Activated CD8-positive, alpha-beta memory T cell treated with anti-CD3 and anti-CD28 coated beads for 48 hours (primary cell): ENCODE measurements at places on chromosomes 12 and 14.

DNA sequence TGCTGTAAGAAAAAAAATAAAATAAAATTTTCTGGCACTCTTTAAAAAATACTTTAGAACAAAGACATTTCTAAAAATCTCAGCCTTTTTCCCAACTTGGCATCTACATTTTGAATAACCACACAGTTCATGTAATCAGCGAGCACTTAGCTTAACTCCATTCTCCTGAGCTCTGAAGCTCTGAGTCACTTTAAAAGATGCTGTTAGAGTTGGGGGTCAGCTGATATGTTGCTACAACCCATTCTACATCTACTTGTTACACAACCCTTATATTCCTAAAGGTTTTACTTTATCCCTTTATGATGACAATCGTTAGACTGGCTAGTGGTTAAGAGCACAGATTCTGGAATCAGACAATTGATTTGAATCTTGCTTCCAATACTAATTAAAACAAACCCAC is 48.3 kb downstream of the SLC41A2 start:
- DNase-seq: no peak

DNA sequence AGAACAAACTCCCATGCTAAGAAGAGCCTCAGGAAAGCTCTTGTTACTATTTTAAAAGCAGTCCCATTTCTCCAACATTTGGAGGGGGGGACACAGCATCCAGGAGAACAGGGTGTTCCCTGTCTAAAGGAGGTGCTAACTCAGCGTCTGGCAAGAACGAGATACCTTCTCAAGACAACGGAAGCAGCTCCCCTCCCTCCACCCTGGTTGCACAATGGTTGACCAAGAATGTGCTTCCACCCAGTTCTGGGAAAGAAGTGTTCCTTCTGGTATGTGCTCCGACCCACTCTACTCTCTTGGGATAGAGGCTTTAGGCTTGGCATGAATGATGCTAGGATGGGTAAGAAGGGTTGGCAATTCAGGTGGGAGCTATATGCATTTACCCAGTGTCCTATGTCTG is 1.5 kb upstream of the KRT6A start:
- no peak for DNase-seq

DNA sequence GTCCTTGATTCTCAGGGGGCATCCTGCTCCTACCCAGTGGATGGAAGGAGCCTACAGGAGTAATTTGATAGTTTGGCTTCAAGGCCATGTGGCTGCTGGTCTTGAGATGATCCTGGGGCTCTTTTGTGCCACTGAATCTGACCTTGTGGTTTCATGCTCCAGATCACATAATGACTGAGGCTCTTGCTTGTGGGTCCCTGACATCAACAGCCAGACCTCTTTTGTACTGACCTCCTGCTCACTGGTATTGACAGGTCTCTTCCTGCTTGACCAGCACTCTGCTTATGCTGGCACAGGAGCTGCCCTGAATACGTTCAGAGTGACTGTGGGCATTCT is 23.2 kb upstream of the JPH4 start:
- DNase-seq: no peak

- DNase-seq: no peak
These were observed 58.6 kb downstream of the R3HDM2 start for GRCh38 chr12:57372233-57372632.

GRCh38 chr14:20723488-20723887 is 22.2 kb upstream of the EDDM3A start:
- no peak for DNase-seq

- no peak for DNase-seq
These were observed 180.4 kb upstream of the ATP2B1 start for GRCh38 chr12:89889062-89889461.

DNA sequence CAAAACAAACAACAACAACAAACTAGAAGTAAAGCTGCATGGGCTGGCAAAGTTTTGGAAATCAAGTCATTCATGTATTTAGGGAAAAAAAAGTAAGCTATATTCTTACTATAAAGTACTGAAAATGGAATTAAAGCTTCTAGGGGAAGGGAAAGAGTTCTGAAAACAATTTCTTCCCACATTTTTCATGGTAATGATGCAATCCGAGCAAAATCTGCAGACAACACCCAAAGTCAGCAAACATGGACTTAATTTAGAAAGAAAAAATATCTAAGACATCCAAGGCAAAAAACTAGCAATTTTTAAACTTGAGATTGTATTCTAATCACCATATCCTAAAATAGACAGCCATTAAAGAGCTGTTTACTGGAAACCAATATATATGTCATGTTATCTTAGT is 86.3 kb downstream of the LRP6 start:
- DNase-seq: no peak

DNA sequence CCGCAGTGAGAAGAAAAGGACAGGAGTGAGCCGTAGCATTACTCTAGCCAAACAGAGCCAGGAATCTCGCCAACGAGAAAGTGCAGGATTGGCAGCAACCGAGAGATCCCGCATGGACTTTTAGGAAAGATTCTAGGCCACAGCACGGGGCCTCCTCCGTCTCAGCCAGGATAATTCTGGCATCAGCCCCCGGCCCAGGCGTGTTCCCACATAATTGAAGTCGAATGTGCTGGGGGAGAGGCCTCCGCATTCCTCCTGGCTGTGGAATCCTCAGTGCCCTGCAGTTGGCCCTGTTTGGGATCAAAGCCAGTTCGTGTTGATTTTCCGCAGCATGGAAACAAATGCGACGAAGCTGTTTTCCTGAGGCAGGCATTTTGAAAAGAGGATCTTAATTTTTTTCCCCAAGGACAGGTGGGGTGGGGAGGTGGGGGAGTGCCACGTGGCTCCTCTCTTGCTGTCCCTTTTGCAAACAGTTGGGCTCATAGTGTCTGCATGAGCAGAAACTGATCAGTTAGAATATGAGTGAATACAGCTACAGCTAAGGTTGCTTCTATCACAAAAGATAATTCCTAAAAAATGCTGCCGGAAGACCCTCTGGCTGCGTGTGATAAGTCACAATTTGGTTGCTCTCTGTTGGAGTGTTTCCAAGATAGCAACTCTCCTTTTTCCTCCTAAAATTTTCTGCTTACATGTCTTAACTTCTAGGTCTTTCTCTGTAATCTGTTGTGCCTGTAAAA is 37.3 kb upstream of the ATXN2 start:
- DNase-seq: no peak

- DNase-seq: no peak
These were observed 92.2 kb downstream of the ACSS3 start for GRCh38 chr12:81170072-81170471.

GRCh38 chr14:99260587-99261551 is 11.1 kb downstream of the BCL11B start:
- DNase-seq: peak; percentile 35

GRCh38 chr12:10364815-10365622 is 24.8 kb downstream of the KLRK1 start:
- DNase-seq: no peak

GRCh38 chr14:36555998-36556743 is 26.2 kb downstream of the NKX2-8 start:
- no peak for DNase-seq
